SK-MEL-5 (cell line): ENCODE measurements at places on chromosomes 11 and 22.

DNA sequence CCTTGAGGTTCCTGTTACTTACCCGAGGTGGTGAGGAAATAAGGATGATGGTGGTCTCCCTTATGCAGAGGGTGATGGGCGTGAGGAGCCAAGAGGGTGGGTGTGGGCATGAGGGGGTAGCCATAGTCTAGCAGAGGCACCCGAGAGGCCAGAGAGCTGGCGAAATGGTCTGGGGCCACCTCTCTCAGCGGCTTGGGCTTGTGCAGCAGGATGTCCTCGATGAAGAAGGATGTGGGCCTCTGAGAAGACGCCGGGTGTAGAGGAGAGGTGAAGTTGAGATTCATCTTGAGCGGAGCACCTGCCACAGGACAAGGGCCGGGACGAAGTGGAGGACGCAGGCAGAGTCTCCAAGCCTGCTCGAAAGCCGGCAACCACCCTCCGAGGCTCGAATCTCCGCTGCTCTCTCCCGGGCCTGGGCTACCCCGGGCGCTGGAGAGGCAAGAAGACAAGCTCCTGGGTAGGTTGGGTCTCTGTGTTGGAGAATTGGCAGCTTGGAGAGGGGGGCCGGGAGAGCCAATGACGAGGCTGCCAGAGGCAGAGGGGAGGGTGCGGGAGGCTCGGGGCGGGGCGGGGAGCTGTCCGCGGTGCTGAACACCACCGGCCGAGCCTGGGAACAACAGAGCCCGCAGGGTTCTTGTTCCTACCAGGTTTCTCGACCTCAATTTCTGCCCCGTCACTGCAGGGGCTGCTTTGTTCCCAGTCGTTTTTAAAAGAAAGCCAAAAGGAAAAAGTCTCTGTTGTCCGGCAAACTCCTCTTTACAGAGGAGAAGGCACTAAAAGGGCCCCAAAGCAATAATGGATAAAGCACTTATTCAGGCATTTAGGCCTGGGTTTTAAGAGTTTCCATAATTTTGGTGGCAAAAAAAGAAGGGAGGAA lies at the start of gene BSX:
TSS of gene BSX (minus strand) at position 447 of the 877 bp plus-strand sequence. CDS start at position 284, 163 bp downstream.
- peak; percentile 50 for DNase-seq

DNA sequence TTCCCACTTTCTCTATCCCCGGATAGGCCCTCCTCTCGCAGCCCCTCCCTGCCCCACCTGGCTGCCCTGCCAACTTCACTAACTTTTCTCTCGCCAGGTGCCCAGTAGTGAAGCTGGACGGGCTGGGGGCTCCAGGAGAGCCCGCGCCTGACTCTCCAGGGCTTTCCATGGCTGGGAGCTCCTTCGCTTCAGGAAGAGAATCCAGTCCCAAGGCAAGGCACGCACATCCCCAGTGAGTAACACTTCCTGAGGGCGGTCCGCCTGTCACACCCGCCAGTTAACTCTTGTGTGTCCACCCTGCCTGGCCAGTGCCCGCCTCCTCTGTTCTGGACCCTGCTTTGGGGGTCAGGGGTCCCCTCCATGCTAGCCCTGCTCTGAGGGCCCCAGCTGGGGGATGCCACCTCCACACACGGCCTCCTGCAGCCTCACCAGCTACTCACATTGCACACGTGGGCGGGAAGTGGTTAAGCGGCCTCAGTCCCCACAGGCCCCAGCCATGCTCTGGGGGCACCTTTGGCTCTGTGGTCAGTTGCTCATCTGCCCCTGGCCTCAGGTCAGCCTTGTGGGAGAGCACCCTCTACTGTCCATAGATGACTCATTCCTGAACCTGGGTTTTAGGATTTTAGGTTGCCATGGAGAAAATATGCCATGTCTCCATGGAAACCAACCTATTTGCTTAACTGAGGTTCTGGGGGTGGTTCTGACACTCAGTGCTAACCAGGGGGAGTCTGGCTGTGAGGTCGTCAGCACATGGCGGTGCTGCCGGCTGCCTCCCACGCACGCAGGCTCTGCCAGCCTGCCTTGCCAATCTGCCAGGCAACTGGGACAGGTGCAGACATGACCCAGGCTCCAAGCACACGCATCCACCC lies at the start of gene RIN1:
TSS of gene RIN1 (minus strand) at position 201 of the 869 bp plus-strand sequence. CDS start at position 169, 32 bp downstream.
- DNase-seq, result peak; percentile 70

GRCh38 chr11:119223856-119224255 lies 17.7 kb downstream of the CBL start:
- DNase-seq, result no peak

GRCh38 chr22:27045103-27045947 lies 387.9 kb downstream of the MIAT start:
- peak; percentile 4 for DNase-seq

DNA sequence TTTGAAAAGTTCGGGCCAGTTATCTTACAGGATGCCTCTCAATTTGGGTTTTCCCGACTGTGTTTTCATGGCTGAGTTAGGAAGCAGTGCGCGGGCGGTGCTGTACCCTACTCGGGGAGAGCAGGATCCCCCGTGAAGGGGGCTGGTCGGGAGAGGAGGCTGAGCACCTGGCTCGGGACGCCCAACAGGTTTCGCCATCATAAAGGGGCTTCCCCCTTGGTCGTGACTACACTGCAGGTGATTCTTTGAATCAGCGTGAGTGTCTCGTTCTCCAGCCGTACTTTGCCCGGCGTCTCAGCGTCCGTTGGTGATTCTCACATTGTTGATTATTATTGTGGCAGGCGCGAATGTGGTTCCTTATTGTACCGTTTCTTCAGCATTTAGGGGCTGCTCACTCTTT lies 46.6 kb downstream of the ST14 start:
- no peak for DNase-seq

GRCh38 chr11:56876621-56877275 lies 112.0 kb upstream of the OR5AK2 start:
- DNase-seq, result no peak

DNA sequence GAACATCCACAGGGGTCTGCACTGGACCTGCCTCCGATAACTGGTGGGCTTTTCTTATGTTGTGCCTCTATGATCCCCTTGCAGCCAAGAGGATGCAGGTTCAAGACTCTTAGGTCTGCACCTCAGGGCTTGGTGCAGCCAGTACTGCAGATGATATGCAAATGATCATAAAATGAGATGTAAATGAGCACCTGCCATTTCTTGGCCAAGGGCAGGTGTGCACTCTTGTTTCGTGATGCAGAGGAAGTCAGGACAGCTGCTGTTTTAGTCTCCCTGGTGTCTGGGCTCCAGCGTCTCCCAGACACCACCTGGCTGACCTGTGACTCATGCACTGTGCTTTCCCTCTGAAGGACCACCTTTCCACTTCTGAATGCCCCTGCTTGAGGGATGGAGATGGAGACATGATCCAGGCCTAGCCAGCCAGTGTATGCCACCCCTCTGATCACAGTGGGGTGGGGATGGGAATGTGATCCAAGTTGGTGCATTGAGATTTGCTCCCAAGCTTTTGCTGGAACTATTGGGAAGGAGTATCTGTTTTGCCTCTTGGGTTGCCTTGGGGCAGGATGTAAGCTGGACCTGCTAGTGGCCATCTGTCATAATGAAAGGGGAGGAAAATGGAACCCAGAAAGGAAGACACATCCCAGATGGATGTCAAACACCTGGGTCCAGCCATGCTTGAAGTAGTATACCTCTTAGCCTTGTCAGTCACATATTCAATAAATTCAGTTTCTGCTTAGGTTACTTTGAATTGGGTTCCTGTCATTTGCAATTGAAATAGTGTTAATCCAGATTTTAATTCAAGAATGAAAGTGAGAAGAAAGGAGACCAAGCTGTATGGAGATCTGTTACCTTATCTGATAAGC lies 3.3 kb upstream of the KCNJ11 start:
- DNase-seq, result no peak

DNA sequence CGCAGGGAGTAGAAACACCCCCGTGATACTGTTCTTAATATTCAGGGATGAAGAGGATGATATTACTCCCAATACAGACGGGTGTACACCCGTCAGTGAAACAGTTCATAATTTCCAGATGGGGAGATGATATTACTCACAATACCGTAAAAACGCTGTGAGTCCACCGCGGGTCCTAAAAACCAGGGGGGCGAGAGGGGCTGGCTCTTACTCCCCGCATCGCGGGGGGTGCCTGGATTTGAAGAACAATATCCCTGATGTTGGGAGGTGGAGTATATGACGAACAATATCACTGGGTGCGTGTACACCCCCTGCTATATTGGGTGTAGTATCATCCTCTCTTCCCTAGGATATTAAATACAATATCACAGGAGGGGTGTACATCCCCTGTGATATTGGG lies 20.5 kb upstream of the APOL5 start:
- no peak for DNase-seq

DNA sequence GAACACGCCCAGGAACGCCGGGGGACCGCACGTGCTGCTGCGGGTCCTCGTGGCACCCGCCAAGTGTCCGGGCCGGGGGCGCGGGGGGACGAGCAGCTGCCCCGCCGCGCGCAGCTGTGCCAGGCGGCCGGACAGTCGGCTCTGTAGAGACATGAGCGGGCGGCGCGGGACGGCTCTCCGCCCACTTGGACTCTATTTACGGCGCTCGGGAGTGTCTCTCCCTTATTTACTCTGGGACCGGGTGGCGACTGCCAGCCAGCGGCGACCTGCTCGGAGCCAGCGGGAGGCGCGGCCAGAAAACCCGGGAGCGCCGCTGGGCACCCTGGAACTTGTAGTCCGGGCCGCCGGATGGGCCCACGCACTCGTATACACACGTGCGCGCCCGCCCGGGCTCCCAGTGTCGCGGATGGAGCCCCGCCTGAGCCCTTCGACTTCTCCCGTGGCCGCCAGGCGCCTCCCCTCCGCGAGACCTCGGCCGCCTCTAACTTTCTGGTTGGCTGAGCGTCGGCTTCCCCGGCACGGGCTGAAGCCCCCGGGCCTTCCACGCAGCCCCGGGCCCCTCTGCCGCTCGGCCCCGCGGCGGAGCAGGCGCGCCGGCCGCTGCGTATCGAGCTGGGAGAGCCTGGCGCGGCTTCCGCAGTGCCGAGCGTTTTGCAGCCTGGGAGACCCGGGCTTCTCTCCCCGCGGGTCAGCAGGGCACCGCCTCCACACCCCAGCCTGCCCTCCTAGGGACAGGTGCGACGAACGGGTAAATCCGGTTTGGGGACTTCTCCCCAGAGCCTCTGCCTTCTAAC lies at the start of gene MACROD1:
TSS of gene MACROD1 (minus strand) at position 272 of the 794 bp plus-strand sequence. CDS start at position 153, 119 bp downstream.
- DNase-seq, result peak; percentile 76
